Stimulated activated CD8-positive, alpha-beta memory T cell treated with anti-CD3 and anti-CD28 coated beads, Interleukin-7, amount 100 ng/mL, for 1 hour (primary cell): ENCODE measurements at places on chromosomes 4 and X.

DNA sequence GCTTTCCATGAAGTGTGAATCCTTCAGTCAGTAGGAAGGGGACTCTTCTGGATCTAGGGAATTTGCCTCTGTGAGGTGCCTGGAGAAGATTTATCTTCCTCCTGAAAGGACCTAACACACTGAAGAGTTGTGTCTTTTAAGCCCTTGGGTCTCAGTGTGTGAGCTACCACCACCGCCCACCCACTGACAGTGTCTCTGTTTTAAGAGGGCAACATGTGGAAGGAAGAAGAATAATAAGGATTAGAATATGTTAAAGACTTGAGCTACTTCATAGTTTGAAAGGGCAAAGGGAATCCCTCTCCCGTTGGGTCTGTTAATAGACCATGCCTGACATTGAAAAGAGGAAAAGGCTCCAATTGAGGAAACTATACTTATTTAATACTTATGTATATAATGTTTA, 64.3 kb upstream of the TLR2 start:
- no peak for DNase-seq

DNA sequence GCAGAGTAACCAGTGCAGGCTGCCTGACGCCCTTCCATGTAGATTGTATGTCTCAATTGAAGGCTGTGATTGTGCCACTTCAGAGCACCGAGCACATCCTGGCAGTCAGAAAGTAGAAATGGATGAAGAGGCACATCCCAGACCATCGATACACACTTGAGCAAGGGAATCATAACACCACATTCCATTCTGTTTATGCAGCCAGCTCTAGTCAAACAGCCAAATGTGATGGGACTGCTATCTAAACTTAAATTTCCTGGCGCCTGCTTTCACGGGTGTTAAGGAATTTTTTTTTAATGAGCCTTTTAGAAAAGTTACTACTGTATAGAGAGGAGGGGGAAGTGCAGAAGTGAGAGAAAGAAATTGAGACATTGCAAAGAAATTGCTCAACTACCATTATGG, 84.4 kb downstream of the PPARGC1A start:
- no peak for DNase-seq

GRCh38 chrX:148504506-148504905, 4.1 kb downstream of the AFF2 start:
- no peak for DNase-seq

- DNase-seq, result no peak
Observed at GRCh38 chr4:3639613-3640586, 107.7 kb upstream of the LRPAP1 start.

- DNase-seq, result no peak
Observed at GRCh38 chrX:119236623-119237561, 807 bp downstream of the PGRMC1 start.

DNA sequence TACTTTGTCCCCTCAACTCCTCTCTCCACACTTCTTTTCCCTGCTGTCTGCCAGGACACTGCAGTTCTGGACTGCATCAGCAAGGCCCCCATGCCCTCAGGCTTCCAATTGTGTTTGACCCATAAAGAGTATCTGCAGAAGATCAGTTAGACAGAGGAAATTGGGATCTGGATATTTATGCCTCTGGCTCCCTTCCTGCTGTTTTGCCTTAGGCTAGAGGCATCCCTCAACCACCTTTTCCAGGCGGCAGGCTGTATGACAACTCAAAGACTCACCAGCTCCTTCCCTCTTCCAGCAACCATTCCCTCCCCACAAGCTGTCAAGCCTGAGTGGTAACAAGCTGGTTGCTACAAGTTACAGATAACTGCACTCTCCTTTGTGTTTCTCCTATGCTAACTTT, 66.4 kb upstream of the NDP start:
- DNase-seq, result no peak

DNA sequence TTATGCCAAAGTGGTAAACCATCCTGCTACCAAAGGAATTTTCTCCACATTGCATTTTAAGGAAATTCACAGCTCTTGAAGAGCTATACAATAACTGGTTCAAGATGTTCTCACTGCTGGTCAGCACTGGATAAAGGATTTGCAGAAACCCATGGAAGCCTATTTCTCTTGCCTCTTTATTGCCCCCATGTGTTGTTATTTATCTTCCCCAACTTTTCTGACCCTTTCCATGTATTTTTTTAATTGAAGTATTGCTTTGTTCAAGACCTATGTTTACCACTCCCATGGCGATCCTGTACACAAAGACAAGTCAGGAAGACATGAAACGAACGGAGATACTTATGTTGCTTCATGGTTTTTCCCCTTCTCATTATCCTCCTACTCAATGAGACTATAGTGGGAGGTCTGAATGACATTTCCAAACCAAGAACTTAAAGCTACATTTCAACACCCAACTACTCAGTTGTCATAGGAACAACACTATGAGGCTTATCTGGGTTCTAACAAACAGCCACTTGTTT, 566.4 kb upstream of the DIPK2B start:
- no peak for DNase-seq

GRCh38 chrX:132692526-132692925, 203.7 kb upstream of the MBNL3 start:
- no peak for DNase-seq

- no peak for DNase-seq
Observed at GRCh38 chrX:13283512-13283911, 36.3 kb downstream of the ATXN3L start.

DNA sequence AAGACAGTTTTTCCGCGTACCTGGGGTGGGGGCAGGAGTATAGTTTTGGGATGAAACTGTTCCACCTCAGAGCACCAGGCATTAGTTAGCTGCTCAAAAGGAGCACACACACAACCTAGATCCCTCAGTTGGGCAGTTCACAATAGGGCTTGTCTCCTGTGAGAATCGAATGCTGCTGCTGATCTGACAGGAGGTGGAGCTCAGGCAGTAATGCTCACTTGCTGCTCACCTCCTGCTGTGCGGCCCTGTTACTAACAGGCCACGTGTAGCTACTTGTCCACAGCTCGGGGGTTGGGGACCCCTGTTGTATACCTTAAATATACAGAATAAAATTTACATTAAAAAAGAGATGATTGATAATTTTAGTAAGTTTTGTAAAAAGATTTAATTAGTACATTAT, 191.5 kb downstream of the SLC7A11 start:
- DNase-seq, result no peak

DNA sequence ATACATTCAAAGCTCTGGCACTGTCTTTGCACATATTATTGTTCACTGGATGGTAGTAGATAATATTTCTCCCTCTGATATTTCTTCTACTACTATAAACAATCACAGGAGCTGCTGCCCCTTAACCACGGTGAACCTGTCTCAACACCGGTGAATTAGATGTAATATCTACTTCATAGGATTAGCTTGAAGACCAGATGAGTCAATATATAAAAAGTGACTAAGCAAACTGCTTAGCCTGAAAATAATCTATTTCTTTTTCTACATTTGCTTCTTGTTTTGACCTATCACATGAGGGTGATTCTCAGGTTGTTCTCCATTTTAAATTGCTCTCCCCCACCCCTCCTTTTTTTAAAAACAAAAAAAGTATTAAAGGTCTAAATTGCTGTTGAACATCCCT, 645.5 kb downstream of the ANKRD50 start:
- no peak for DNase-seq

- DNase-seq, result no peak
Observed at GRCh38 chr4:121030711-121031110, 41.6 kb downstream of the NDNF start.

DNA sequence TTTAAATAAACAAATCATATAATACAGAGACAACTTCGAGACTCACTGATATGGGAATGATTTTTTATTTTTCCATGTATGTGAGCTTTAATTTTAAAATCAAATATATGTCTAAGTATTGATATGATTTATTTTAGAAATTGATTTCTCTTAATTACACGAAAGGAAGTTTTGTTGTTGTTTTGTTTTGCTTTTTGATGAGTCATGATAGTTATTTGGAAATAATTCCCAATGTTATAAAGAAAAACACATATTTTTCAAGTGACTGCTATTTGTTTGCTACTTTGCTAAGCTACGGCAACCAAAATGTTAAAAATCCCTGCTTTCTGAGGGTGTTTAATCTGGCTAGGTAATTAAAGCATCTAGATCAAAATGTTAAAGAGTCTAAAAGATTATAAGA, 2139.4 kb upstream of the TENM3 start:
- no peak for DNase-seq
